GM19239 (cell line): ENCODE measurements at places on chromosomes 5 and 9.

- DNase-seq, result no peak
Measured at GRCh38 chr5:169112016-169112415, 188.9 kb downstream of the SLIT3 start.

DNA sequence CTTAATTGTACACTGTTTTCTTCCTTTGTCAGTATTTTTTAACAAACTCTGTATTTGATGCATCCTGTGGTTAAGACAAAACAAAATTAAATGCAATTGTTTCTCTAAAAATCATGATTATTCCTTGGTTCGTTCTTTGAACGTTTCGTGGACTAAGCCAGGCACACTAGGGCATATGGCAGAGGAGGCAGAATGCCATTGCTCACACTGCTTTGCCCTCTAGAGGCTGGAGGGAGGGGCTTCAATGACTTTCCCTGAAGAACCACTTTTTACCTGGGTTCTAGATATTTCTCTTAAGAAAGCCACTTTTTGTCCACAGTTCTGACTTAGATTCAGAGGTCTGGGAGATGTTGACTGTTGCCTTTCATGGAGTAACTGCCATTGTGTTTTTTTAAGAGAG, 236.2 kb upstream of the ADAMTSL1 start:
- DNase-seq, result no peak

- no peak for DNase-seq
Measured at GRCh38 chr9:130196643-130197042, 24.4 kb downstream of the NCS1 start.

DNA sequence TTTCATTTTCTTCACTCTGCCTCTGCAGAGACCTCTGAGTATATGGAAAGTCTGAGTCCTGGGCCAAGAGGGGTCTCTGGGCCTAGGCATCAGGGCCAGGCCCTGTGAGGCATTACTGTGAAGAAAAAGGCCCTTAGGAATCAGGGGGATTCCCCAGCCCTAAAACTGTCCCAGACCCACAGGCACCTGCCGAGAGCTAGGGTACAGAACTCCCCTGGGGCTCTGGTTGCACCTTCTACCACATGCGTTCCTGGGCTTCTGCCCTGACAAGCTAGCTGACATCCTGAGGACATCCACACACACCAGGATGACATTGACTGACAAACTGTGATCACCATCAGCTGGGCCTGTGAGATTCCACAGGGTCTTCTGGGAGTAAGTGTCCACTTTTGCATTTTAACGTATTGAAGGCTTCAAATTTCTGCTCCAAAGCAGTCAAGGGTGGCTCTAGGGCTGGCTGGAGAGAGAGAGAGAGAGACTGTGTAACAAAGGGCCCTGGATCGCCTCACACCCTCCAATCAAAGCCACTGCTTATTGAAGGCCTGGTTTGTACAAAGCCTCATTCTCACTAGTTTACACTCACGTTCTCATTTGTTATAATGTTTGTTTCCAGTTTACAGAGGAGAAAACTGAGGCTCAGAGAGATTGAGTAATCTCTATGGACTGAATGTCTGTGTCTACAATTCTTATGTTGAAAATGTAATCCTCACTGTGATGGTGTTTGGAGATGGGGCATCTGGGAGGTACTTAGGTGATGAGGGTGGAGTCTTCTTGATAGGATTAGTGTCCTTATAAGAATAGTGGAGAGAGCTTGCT, 45.1 kb downstream of the TGFBI start:
- DNase-seq, result peak; percentile 24

GRCh38 chr9:33445389-33446239, 1.8 kb downstream of the AQP3 start:
- DNase-seq, result no peak

DNA sequence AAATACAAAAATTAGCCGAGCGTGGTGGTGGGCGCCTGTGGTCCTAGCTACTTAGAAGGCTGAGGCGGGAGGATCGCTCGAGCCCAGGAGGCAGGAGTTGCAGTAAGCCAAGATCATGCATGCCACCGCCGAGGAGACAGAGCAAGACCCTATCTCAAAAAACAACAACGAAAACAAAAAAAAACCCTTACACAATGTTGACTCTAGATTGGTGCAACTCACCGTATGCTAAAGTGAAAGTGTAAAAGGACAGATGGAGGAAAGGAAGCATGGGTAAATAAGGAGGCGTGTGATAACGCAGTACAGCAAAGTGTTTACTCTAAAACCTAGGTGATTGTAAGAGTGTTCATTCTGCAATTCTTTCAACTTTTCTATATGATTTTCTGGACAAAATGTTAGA, 15.9 kb upstream of the RUFY1 start:
- DNase-seq, result no peak

DNA sequence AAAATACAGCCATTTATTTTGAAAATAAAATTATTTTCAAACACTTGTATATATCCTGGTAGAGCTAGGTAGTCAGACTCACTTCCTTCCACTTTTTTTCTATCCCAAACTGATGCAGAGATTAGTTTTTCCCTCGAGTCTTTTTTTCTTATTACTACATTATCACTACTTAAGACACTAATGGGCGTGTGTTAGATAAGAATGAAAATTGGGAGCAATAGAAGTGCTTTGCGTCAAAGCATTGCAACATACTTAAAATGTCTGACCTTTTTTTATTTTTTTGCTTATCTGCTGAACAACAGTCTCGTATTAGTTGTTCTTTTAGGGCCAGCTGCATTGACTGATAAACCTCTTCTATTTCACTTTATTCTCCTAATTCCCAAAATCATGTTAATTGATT, 1278.7 kb downstream of the CDH12 start:
- DNase-seq, result no peak

DNA sequence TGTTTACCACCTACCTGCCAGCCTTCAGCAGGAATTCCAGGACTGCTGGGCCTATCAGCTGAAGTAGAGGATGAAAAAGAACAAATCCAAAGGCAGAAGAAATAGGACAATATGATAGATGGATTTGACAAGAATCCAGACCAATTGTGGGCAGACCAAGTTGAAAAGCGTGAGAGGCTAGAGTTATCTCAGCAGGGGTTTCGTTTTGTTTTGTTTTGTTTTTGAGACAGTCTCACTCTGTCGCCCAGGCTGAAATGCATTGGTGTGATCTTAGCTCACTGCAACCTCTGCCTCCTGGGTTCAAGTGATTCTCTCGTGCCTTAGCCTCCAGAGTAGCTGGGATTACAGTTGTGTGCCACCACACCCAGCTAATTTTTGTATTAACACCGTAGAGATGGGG, 113.2 kb downstream of the PALM2AKAP2 start:
- no peak for DNase-seq

DNA sequence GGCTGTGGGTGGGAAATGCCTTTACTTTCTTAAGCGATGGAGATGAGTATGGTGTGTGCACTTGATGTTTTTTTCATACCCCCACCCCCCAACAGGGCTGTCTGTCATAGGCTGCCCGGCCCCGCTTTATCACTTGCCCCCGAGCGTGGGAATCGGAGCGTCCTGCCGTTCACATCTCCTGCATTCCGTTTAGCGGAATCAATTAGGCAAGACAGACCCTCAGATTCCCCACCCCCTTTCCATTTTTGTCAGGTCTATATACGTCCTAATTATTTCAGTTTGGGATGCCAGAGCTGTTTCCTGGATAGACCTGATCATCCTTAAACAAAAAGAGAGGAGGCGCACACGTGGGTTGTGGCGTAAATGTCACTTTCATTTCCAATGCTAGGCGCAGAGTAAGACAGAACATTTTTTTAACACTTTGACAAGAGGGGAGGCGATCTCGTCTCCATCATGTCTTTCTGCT, 217.2 kb downstream of the MEF2C start:
- no peak for DNase-seq

DNA sequence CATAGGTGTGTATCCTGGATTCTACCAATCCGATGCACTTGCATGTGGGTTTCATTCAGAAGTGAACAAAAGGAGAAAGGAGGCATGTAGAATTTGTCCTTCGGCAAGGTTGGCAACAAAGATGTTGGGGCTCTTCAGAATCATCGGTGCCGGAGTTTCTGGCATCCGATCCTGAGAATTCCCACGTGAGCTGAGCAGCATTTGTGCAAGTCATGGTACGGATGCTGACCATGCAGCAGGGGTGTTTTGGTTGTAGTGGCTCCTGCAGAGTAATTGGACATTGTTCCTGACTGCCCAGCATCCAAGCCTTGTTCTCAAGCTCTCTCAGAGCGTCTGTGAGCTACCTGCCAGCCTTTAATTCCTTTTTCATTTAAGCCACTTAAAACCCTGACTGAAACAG, 19.0 kb upstream of the POC5 start:
- DNase-seq, result no peak

DNA sequence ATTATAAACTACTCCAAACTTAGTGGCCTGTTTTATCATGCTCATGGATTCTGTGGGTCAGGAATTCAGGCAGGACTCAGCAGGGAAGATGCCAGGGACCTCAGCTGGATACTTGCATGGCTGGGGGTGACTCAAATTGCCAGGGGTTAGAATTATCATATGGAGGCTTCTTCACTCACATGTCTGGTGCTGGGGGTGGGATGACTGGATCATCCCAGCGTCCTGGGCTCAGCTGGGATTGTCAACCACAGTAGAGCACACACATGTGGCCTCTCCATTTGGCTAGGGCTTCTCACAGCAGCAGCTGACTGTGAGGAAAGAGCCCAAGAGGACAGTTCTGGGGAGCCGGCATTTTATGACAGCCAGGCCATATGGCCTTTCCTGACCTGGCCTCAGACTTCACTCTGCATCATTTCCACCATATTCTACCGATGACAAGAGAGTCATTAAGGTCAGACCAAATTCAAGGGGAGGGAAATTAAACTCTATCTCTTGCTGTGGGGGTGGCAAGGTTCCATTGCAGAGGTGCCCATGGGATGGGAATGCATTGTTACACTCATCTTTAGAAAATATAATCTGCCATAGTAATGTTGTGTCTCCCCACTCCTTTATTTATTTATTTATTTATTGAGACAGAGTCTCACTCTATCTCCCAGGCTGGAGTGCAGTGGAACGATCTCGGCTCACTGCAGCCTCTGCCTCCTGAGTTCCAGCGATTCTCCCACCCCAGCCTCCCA, 5.2 kb upstream of the GRK6 start:
- DNase-seq, result no peak

DNA sequence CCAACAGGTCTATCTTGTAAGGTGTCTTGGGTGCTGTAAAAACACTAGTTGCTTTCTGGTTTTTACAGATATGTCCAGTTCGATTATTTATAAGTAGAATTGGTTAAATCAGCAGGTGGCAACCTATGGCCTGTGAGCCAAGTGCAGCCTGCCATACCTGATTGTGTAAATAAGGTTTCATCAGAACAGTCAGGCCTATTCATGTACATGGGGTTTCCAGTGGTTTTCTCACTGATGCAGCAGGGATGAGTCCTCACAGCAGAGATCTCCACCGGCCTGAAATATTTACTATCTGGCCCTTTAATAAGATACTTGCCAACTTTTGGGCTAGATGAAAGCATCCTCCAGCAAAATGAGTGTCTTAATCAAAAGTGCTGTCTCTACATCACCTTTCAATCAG, 132.9 kb upstream of the ICE1 start:
- DNase-seq, result no peak

- DNase-seq, result no peak
Measured at GRCh38 chr5:88436290-88436689, 167.6 kb upstream of the TMEM161B start.

- no peak for DNase-seq
Measured at GRCh38 chr5:64213011-64213410, 47.4 kb downstream of the RNF180 start.

- no peak for DNase-seq
Measured at GRCh38 chr9:115912086-115912485, 241.5 kb upstream of the PAPPA start.

DNA sequence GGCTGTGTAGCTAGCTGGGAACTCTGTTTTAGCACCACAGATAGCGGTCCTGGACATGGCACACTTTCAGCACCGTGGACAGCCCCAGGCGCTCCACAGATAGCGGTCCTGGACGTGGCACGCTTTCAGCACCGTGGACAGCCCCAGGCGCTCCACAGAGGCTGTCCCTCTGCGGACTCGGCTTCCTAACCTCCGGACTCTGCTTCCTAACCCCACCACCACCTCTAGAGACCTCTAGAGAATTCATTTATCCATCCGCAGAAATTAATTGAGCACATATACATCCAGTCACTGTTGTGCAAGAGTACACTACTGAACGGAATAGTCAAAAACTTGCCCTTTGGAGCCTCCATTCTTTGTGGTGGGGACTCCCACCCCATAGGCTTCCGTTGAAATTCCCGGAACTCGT, 27.4 kb downstream of the UNC5A start:
- DNase-seq, result peak; percentile 75

DNA sequence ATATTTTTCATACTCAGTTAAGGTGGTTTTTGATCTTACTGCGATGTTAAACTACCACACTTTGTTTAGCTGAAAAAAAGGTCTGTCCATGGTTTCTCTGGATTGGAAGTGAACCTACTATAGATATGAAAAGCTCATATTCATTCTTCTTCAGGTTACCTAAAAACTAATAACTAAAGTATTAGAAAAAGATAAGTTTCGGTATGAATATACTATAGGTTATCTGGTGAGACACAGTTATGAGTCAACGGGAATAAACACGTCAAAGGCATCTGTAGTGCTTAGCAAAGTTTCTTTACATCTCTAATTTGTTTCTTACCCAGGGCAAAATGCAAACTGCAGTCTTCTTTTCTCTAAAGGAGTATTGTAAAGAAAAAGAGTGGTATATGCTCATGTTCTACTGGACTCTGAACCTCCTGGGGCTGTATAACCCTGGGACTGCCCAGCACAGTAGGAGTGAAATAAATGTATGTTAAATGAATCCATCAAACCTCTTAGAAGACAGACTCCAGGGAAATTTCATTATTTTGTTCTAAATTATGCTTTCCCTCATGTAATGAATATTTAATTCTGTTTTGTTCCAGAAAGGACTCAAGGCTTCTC, 521.9 kb downstream of the PDE4D start:
- DNase-seq, result no peak

DNA sequence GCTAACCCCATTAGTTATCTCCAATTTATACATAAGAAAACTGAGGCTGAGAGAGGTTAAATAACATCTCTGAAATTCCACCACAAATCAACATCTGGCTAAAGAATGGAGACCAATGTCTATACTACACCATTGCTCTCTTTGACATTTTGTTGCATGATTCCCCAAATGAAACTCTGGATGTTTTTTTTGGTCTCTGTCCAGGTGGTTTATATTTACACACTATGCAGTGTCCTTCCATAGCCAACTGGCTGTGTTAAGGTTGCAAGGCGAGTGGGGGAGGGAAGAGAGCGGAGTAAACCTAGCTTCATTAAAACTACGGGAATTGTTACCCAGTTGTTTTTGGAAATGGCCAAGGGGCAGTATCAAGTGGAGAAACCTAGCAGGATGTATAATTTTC, 67.2 kb downstream of the KIF4B start:
- no peak for DNase-seq

DNA sequence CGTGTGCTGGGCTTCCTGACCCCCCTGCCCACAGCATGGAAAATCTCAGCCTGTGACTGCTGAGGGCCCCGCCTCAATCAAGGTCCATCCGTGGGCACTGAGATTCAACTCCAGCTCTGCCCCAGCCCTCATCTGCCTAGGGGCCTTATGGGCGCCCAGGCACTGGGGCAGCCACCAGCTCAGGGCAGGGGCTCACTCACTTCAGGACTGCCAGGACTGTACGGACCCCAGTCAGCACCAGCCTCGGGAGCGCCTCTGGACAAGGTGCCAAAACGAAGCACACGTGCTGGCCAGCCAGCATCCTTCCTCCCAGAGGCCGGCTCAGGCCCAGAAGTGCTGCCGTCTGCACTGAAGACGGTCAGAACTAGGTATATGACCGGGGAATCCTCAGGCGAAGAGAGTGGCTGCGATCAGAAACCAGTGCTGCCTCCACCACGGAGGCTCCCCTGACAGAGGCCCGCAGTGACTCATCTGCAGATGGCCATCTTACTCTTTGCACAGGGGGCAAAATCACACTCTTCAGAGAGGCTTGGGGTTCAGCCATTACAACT, 19.6 kb downstream of the CLPTM1L start:
- no peak for DNase-seq

- DNase-seq, result no peak
Measured at GRCh38 chr5:67038817-67039603, 157.6 kb downstream of the CD180 start.
